ENCODE measurements at places on chromosomes 6 and 20.

GRCh38 chr6:52065621-52066020 is 21.8 kb downstream of the PKHD1 start:
- DNase-seq, result no peak

- no peak for DNase-seq
Observed at GRCh38 chr6:142152746-142153145, 5.7 kb downstream of the VTA1 start.

GRCh38 chr6:7080311-7080710 is 27.4 kb upstream of the RREB1 start:
- no peak for DNase-seq

- DNase-seq, result no peak
Observed at GRCh38 chr6:142353690-142354089, 51.9 kb downstream of the ADGRG6 start.

DNA sequence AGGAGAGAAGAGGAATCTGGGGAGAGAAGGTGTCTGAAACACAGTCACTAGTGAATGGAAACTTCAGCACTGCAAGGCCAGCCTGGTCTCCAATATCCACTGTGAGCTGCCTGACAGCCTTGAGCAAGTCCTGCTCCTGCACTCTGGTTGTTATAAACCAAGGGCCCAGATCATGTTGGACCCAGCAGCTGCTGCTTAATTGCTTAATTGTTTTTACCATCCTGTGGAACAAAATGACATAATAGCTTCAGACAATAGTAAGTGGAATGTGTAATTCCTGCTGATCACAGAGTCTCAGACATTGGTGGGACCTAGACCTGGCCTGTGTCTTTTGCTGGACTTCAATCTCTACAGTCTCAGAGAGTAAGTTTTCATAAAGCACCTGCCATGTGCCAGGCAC is 833.7 kb downstream of the TFAP2A start:
- no peak for DNase-seq

DNA sequence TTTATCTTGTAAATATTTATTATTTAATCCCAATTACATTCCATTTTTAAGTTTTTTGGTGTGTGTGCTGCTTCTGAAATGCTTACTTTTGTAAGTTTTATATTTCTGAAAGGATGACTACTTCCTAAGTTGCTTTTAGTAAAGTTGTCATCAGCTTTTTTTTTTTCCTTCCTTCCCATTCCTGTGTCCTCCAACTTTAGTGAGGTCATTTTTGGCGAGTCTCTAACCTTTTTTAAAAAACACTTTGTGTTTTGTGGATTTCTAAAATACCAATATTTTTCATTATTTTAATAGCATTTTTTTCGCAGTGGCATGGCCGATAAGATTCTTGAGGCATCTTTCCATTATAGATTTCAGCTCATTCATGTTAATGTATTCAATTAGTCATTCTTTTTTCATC is 30.9 kb downstream of the FIG4 start:
- no peak for DNase-seq

All from NCI-H1417 treated with DMSO at 0.1 percent for 48 hours (cell line).